GOT3 (cell line): ENCODE measurements at places on chromosomes 16 and 17.

DNA sequence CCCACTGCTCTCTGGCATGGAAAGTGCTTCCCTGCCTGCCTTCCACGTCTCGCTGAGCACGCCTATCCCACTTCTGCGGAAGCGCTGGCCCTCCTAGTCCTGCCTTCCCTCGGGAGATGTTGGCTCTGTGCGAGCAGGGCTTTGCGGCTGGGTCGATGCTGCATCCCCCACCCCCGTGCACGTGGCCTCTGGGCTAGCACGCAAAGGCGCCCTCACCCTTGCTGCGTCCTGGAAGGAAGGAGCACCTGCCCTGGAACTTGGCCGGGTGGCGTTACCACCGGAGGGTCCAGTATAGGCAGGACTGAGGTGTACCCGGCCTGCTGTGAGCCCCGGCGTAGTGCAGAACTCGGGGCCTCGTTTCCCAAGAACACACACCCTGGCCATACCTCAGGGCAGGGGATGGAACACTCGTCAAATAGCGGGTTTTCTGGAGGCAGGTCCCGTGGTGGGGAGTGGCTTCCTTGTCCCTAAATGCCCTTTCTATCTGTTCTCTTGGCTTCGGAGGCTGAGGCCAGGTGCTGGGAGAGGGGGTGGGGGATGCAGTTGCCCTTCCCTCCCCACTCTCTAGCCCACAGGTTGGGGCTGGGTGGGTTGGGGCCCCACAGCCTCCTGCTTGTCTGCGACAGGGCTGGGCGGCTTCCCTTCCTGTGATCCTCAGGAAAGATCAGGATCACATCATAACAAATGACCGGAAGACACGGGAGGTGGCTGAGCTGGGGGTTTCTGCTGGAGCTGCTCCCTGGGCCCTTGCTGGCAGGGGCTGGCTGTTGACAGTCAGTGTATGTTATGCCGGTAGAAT, 17.4 kb downstream of the BAIAP2 start:
- DNase-seq = no peak

- no peak for DNase-seq
Observed at GRCh38 chr17:68424861-68425260, 32.4 kb downstream of the WIPI1 start.

GRCh38 chr17:37747222-37747621, 2.4 kb upstream of the HNF1B start:
- no peak for DNase-seq

- DNase-seq = no peak
Observed at GRCh38 chr17:16939606-16940115, 32.3 kb downstream of the TNFRSF13B start.

- no peak for DNase-seq
Observed at GRCh38 chr17:45020354-45021138, 30.9 kb downstream of the DCAKD start.

- peak; percentile 47 for DNase-seq
Observed at GRCh38 chr17:72683506-72684404, 408.7 kb downstream of the SLC39A11 start.

GRCh38 chr16:1050516-1050915, 22.0 kb upstream of the SSTR5 start:
- no peak for DNase-seq

DNA sequence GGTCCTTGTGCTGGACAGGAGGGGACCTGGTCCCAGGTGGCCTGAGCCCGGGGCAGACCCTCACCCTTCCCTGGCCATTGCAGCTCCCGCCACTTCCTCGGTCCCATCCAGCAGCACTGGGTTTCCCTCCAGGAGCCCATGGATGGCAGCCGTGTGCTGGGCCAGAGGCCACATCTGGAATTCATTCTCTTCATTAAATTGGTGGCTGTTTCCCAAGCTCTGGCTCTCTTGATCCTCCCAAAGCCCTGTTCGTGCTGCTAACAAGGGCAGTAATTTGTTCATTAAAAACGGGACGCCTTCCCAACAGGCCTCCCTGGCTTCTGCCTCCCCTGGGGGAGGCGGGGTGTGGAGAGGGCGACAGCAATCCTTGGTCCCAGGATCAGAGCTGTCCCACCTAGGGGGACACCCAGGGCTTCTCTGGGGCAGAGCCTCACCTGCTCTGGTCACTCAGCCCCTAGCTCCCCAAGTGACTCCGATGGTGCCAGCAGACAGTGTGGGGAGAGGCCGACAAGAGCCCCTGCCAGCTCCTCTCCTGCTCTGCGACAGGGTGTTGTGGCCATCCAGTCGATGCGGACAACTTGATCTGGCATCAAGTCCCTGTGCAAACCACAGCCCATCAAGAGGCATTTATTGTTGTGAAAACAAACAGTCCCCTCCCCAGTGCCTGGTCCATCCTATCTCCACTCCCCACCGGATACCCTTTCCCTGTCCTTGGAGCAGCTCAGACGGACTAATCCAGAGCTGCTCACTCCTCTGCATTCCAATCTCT, 44.0 kb downstream of the SDK2 start:
- DNase-seq = no peak

GRCh38 chr16:75494661-75495075, 573 bp downstream of the CHST6 start:
- DNase-seq = no peak

GRCh38 chr17:58097384-58098088, 14.3 kb downstream of the DYNLL2 start:
- DNase-seq = no peak
